Colonic mucosa (tissue), 4 donors: ENCODE measurements at places on chromosomes 7 and 10.
A peak's percentile ranks its signal among the peaks of the same experiment; 100 is the strongest.

DNA sequence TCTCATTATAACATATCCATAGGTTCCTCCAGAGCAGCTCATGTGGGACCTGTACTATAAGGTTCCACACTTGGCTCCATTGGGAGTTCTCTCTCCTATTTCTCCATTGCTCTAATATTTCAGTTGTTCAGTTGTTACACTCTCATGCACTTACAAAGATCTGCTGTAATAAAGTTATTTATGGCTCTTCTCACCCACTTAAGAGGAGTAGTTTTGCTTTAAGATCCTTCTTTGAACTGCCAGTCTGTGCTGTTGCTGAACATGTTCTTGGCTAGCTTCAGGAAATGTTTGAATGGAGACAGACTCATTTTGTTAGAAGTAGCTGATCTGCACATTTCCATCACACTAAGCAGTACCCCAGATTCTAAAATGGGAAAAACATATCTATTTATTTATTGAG lies 250.1 kb downstream of the CDK14 start:
- no peak for DNase-seq

DNA sequence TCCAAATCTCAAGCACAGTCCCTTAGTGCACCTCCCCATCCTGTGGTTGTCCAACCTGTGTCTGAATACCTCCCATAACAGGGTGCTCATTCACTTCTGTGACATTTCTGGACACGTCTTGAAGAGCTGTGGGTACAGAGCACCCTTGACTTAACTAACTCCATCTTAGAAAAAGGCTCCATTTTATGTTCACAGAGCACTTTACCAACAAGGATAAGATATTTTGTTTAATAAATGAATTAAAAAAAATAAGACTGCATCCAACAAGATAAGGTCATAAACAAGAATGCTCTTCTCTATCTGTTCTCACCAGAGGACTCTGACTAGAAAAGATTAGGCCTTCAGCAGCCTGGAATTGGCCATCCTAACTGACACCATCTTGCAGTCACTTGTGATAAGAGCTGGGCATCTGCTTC lies 335.2 kb upstream of the ZNF32 start:
- DNase-seq, result no peak

DNA sequence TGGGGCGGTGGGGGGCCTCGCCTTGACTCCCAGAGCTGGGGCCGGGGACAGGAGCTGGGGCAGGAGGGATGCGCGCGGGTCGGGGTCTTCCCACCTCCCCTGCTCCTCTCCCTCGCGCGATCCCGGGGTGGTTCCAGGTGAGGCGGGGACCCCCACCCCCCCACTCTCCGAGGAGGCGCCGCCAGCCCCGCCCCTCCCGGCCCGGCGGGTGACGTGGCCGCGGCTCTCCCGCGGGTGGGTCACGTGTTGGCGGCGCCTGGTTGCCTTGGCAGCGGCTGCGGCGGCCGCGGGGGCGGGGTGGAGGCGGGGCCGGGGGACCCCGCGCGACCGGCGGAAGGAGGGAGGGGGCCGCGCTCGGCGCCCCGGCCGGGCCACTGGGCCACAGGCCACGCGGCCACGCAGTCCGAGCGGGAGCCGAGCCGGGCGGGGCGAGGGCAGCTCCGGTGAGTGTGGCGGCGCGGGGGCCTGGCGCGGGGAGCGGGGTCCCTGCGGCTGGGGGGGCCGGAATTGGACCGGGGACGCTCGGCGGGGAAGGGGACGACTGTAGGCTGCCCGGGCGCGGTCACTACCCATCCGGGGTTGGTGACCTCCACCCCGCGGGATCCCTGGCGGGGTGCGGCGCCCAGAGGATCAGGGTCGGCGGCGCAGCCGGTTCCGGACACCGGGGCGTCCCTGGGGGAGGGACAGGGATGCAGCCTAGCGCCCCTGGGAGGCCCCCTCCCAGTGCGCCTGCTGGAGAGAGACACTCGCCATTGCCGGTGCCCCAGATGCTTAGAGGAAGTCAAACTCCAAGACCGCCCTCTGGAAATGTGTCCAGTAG lies at the start of gene ORAI2:
ORAI2 (plus strand) TSS at position 357 of the 820 bp plus-strand sequence. CDS start 5,382 bp downstream, outside the sequence.
- DNase-seq, result peak; percentile 82

GRCh38 chr7:69598081-69598486 lies at the start of gene AUTS2:
Gene AUTS2, plus strand, starts transcription at chr7:69598475. Its CDS starts 1,179 bp downstream, at chr7:69599654.
- DNase-seq, result peak; percentile 57

- no peak for DNase-seq
Observed at GRCh38 chr7:138025215-138026186, 23.6 kb upstream of the CREB3L2 start.
